Stimulated activated CD4-positive, alpha-beta T cell treated with anti-CD3 and anti-CD28 coated beads, TNF-alpha, amount 100 ng/mL, for 48 hours (primary cell): ENCODE measurements at places on chromosomes 3 and 15.
A peak's percentile ranks its signal among the peaks of the same experiment; 100 is the strongest.

GRCh38 chr3:126439346-126439967 lies 36.2 kb downstream of the ZXDC start:
- no peak for DNase-seq

- no peak for DNase-seq
Measured at GRCh38 chr15:72515591-72516389, 41.7 kb downstream of the ARIH1 start.

GRCh38 chr15:76345583-76345879 lies 9.0 kb downstream of the ISL2 start:
- DNase-seq = no peak

- peak; percentile 46 for DNase-seq
Measured at GRCh38 chr3:184417619-184418327, 37.9 kb downstream of the CHRD start.

- no peak for DNase-seq
Measured at GRCh38 chr3:195931582-195932273, 23.4 kb upstream of the TNK2 start.

DNA sequence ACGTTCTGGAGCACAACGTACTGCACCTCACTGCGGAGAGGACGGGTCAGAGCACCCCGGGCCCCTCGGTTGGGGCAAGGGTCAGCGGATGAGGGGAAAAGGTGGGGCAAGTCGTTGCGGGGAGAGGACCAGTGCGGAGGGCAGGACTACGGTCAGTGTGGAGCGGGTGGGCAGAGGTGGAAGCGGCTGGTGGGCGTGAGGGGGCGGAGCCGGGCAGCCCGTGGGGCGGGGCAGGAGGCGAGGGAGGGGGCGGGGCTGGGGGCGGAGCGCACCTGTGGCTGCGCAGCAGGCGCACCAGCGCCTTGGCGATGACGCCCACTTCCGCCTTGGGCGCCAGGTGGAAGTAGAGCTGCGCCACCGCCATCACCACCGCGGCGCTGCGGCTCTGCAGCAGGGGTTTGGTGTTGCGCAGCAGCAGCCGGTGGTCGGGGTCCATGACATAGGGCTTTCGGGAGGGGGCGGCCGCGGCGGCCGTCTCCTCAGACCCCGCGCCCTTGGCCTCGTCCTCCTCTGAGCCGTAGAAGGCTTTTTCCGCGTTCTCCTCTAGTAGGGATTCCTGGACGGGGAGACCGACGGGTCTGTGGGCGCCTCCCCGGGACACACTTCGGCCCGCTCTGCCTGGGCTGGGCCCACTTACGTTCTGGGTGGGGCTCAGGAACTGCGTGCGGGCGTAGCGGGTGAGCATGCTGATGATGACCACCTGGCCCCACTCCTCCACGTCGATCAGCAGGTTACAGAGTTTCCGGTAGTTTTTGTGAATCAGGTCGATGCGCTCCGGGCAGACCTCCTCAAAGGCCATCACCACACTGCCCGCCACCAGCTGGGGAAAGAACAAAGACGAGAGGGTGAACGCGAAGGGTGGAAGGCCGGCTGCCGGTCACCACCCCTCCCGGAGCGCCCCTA lies 29.2 kb downstream of the AP3B2 start:
- DNase-seq = peak; percentile 53

GRCh38 chr15:29312387-29312786 lies 42.8 kb upstream of the NSMCE3 start:
- DNase-seq = no peak
